ENCODE measurements at places on chromosomes 13 and 19.

GRCh38 chr13:26819046-26819445 is 58.5 kb upstream of the GPR12 start:
- DNase-seq = no peak

DNA sequence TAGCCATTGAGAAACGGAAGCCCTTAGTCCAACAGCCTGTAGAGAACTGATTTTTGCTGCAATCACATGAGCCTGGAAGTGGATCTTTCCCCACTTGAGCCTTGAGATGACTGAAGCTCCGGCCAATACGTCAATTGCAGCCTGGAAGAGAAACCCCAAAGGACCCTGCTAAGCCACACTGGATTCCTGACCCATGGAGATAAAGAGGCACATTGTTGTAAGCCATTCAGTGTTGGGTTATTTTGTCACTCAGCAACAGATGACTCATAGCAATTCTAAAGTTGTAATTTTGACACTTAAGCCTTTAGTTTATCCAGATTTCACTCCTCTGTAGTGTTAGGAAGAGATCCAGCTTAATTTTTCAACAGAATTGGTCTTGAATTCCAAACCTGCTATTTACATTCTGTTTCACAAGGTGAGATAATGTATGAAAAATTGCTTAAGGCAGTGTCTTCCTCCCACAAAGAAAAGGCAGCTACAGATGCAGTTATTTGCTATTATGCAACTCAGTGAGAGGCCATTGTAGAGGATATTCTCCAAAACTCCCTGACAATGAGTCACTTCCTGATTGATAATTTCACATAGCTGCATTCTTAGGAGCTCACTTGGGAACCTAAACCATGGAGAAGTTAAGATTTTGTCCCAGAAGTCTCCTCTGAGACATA is 59.4 kb upstream of the TSHZ3 start:
- DNase-seq = no peak

- DNase-seq = no peak
Observed at GRCh38 chr13:113853518-113854237, 10.2 kb downstream of the GAS6 start.

GRCh38 chr13:25292301-25292700 is 5.0 kb upstream of the MTMR6 start:
- DNase-seq = peak; percentile 12

DNA sequence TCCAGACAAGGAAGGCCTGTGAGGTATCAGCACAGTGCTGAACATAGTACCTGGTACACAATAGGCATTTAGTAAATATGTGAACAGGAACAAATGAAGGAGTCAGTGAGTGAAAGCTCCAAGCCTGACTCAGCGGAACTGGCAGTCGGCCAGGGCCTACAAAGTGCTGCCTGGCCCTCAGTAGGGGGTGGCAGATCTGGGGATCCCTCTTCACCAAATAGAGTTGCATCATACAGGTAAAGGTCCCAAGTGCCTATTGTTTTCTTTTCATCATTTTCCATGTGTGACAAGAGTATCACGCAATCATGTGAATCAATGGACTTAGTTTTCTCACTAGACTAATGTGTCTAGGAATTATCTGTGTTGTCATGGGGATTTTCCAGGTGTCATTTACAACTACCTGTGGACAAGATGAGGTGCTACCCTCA is 9.2 kb downstream of the CYP2B6 start:
- no peak for DNase-seq

DNA sequence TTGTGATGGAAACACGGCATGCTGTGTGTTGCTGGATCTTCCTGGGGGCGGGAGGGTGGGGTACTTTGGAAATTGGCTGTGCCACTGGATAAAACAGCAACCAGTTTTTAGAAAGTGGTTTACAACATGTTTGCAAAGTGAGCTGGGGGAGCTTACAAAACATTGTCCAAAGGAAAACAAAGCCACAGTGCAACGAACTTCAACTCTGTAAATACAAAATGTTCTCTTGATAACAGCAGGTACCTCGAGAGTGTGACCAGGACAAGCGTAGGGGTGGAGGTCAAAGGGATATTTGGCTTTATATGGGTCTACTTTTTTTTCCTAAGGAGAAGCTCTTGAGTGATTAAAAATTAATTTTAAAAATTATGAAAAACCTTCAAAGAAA is 2.5 kb downstream of the IGSF23 start:
- no peak for DNase-seq

DNA sequence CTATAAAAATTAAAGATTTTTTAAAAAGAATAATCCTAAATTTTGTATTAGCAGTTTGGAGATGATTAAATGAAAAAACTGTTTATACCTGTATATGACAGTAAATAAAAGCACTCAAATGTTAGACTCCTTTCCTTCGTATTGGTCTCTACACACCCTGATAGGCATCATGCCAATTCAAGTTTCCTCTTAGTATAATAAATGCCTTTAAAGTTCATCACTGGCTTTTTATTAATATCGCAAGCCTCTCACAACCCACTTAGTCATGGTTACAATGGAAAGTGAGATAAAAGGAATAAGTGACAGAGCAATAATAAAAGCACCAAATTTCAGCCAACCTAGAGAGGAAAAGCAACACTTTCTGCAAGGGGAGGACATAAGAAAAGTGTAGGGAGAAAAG is 102.2 kb downstream of the PIBF1 start:
- no peak for DNase-seq

DNA sequence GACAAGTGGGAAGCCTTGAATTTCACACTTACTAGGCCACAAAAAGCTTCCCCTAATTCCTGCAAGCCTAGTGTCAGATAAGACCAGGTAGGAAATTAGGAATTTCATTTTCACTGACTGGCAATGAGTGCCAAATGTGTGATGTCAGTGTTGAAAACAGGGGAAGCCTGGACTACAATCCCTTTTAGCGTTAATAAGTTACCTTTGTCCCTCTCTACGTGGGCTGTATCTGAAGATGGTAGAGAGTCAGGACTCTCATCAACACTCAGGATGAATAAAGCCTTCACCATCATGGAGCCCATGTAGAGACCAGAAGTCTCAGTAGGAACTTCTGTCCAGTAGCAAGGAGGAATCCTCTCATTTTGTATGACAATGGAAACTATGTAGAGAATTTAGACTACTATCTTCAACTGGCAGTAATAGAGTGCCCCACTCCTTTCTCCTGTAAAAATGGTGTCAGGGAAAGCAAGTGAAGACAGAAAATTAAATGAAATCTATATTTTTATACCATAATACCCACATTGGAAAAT is 324.1 kb upstream of the KLHL1 start:
- DNase-seq = no peak

Measured in NCI-H1092 treated with DMSO at 0.1 percent for 48 hours (cell line).